SK-N-SH treated with all-trans-retinoic acid at 6 μM for 48 hours (cell line): ENCODE measurements at places on chromosomes 5 and 9.

- peak; percentile 44; the same call in 2 of the 3 replicates for ATAC-seq
These were observed 49.9 kb upstream of the PPP2CA start for GRCh38 chr5:134275822-134276221.

- ATAC-seq = no peak
These were observed 92.9 kb upstream of the NEK6 start for GRCh38 chr9:124164811-124165210.

DNA sequence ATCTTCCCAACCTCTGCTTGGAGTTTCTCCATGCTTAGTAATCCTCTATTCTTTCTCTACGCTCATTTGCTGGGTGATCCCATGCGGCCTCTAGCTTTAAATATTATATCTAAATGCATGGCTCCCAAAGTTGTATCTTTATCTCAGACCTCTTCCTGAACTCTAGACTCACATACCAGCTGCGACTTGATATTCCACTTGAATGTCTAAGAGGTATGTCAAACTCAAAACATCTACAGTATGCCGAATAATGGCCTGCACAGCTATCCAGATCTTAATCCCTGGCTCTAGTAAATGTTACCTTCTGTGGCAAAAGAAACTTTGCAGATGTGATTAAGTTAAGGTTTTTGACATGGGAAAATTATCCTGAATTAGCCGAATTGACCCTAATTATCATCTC is 179.2 kb downstream of the TTC39B start:
- no peak for ATAC-seq

DNA sequence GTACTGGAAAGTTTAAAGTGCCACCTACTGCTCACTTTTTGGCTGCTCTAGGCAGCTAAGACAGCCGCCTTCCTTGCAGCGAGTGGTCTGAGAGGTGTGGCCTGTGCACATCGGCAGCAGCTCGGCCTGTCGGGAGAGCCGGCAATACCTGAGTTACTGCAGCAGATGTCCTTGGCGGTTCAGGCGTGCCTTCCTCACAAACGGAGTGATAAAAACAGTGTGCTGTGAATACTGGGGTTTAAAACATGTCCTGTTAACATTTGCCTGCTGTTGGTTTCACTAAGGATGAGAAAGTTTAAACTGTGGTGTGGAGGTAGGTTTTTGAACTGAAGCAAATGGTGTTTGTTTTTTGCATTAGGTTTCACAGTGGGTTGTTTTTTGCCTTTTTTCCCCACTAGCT is 12.9 kb downstream of the TRAF2 start:
- ATAC-seq = no peak

DNA sequence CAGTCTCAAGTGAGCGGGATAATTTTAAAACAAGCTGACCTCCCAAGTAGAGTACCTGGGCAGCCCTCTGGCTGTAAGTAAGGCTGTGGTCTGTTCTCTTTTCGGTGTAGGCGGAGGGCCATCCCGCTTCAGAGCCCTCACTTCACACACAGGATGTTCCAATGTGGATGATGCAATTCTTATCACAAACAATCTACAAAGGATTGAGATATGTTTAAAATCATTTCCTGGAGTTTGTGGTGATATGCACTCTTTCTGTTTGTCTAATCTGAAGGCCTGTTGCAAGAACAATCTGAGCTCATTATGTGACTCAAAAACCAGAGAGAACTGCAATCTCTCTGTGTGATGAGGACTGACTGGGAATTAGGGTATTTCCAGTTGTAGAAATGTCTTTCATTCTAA is 42.5 kb downstream of the ITGA2 start:
- peak; percentile 74 for ATAC-seq

DNA sequence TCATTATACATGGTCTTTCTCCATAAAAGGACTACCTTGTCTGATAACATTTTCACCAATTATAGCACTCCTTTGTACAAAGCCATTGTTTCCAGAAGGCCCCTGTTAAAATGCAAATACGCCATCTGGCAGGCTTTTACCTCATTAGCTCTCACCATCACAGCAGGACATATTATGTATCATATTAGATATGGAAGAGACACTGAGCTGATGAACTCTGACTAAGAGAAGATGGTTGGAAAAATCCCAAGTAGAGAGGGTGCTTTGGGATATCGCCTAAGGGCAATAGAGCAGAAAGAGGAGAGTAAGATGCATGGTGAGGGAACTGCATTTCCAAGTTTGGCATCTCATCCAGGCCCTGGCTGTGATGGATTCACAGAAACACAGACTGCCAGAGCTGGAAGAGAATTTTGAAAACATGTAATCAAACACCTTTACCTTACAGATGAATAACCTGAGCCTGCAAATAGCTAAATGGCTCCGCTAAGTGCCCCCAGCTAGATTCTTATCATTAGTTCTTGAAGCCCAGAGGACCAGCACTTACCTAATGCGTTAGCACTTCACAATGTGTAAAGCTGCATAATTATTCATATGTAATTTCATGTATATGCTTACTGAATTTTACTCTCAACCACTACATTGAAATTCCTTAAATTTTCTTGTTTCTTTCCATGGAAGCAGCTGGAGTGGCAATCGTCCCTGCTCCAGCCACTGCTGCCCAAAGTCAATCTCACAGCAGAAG is 393.6 kb upstream of the IZUMO3 start:
- no peak; the same call in 2 of the 3 replicates for ATAC-seq

DNA sequence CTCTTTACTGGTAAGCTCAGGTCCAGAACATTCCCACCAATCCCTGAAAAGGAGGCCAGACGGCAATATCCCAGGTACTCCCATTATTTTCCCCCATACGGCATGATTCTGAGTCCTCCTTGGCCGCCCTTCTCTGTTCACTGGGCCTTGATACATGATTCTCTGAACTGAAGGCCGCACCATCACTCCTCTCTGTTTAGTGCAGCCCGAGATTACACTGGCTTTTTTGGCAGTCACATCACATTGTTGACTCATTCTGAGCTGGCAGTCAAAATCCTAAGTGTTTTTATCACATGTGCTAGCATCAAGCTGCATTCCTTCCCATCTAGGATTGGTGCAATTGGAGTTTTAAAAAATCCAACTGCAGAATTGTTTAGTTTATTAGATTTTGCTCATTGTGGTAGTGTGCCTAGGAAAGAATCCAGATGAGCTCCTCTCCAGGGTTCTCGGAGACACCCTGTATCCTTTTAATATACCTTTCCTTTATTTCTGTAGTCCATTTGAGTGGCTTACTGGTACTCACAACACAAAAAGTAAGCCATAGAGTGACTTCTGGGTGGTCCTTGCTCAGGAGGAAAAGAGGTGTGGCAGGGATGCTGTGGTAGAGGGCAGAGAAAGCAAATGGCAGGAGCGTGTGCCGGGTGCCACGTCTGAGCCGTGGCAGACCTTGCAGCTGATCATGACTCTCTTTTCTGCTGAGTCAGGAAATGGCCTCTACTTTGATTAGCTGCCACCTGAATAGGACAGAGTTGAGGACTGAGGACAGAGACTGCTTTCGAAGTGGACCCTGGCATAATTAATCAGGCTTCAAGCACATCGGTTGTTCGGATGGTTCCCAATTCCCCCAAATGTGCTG is 121.1 kb upstream of the IL12B start:
- ATAC-seq = peak; percentile 96

- no peak for ATAC-seq
These were observed 140.8 kb downstream of the CAMK4 start for GRCh38 chr5:111364992-111365391.

- ATAC-seq = no peak
These were observed 18.1 kb upstream of the SMAD5 start for GRCh38 chr5:136114414-136115125.

DNA sequence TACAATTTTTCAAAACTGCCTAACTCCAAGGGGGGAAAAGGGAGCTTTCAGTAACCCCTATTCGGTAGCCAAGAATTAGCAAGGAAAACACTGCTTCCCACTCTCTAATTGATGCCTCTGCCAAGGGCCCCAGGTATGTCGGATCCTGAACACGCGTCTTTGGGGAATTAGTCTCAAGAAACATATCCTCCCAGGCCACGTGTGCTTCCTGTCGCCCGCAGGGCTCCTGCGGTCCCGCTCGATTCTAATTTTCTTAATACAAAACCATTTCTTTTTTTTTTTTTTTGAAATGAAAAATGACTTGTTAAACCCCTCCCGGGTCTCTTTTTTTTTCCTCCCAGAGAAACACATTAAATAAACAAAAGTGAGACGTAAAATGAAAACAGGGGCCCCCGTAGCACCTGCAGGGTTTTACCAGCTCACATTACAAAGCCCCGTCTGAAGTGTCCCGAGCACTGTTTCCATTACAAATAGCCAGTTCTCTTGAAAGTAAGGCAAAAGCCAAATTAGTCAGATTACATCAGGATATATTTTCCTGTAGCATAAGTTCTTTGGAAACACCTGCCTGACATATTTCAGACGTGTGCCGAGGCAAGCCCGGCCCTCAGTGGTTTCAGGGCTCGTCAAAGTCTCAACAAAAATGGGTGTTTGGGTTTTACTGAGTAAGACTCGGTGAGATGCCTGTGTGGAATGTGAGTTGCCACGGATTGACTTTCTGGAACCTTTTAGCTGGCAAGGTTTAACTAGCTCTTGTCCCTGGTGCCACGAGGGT is 21.5 kb downstream of the SMIM23 start:
- no peak for ATAC-seq

DNA sequence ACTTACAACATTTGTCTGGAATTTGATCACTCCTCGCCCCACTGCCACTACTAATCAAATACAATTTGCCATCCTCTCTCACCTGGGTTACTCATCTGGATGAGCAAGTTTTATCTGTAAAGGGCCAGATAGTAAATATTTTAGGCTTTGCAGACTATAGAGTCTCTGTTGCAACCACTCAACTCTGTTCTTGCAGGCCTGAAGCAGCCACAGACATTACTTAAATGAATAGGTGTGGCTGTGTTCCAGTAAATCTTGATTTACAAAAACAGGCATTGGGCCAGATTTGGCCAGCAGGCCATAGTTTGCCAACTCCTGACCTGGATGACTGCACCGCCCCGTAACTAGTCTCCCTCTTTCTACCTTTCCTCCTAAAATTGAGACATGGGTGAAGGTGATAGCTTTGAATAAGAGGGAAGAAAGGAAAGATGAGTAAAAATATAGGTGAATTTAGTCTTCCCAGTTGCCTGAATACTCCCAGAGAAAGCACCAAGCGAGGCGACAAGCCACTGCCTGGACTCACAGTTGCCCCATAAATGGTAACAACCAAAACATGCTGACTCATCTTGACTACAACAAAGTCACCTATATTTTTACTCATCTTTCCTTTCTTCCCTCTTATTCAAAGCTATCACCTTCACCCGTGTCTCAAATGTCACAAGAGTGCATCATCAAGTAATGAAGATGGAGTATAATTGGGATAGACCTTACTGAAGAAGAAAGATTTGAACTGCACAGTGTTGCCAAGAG is 32.5 kb upstream of the SCAMP1 start:
- no peak for ATAC-seq

- peak; percentile 83 for ATAC-seq
These were observed 38.8 kb upstream of the RPL26L1 start for GRCh38 chr5:172920447-172920849.

- peak; percentile 13 for ATAC-seq
These were observed at the start of gene LARP1 for GRCh38 chr5:154755361-154756008. Gene LARP1, plus strand, starts transcription at chr5:154755377. Its CDS starts 381 bp downstream, at chr5:154755758.

DNA sequence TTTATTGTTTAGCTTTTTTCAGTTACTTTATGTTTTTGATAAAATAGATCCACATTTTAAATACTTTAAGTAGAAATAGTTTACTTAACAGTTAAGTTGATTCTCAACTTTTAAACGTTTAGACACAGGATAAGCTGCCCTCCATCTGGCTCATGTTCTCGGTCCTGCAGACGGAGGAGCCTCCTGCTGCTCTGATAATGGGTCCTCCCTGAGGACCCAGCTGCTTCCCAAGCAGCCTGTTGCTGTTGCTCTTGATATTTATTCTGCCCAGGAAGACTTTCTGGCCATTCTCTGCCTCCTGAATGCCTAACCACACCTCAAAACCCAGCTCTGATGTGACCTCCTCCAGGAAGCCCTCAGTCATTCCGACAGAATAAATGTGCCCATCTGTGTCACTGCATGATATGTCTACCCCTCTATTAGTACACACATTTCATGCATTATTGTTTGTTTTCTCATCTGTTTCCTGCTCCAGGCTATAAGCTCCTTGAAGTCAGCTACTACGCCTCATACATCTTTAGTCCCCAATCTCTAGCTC is 267.2 kb upstream of the MSX2 start:
- no peak for ATAC-seq

DNA sequence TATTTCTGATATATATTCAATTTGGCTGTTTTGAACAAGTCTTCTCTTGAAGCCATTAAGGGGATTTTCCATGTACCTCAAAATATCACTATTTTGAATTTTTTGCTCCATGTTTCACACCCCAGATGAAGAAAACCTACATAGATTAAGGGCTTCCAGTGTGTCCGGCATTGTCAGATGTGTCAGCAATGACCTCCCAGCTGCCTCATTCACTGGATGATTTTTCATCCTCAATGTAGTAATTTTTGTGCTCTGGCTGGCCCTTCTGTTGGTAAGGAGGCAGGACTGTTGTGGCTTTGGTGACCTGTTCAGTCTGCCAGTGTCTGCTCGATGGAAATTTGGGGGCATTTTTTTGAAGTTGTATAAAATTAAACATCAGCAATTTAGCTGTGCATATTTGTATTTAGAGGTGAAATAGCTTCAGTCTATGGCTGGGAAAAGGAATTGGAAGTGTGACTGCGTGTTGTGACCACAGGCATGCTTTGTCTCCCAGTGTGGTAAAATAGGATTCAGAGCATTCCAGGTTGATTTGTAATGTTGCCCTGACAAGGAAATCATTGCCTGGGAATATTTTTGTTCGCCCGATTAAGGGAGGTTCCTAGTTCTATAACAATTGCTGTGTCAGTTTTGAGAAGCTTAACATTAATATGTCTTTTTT is 312.4 kb downstream of the ARHGEF28 start:
- peak; percentile 88 for ATAC-seq

- no peak for ATAC-seq
These were observed 170.1 kb downstream of the GADD45G start for GRCh38 chr9:89774858-89775370.

GRCh38 chr9:27125936-27126335 is 16.9 kb downstream of the TEK start:
- no peak for ATAC-seq

GRCh38 chr5:6383376-6383775 is 5.0 kb upstream of the MED10 start:
- ATAC-seq = no peak

GRCh38 chr9:114549697-114550330 is 37.8 kb upstream of the ATP6V1G1 start:
- ATAC-seq = peak; percentile 47

- no peak for ATAC-seq
These were observed 501.5 kb downstream of the DMAC1 start for GRCh38 chr9:7298123-7298522.

DNA sequence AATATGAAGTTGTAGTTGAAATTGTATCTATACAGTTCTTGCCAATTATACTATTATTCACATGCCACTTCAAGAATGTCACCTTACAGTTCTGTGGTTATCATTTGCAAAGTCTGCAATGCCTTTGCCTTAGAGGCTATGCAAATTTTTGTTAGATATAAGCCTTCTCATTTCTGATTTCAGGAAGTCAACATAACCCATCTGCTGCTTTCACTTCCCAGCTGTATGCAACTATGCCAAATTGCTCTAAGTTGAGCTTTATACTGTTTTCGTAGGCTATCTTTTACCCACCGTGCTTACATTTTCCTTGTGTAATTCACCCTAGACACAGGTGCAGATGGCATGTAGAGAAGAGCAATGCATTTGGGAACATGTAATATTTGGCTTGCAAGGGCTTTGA is 1083.0 kb downstream of the CDH9 start:
- ATAC-seq = no peak

- ATAC-seq = no peak
These were observed 62.5 kb downstream of the MRPL36 start for GRCh38 chr5:1736889-1737711.
